ENCODE measurements at places on chromosomes 5 and 9.

DNA sequence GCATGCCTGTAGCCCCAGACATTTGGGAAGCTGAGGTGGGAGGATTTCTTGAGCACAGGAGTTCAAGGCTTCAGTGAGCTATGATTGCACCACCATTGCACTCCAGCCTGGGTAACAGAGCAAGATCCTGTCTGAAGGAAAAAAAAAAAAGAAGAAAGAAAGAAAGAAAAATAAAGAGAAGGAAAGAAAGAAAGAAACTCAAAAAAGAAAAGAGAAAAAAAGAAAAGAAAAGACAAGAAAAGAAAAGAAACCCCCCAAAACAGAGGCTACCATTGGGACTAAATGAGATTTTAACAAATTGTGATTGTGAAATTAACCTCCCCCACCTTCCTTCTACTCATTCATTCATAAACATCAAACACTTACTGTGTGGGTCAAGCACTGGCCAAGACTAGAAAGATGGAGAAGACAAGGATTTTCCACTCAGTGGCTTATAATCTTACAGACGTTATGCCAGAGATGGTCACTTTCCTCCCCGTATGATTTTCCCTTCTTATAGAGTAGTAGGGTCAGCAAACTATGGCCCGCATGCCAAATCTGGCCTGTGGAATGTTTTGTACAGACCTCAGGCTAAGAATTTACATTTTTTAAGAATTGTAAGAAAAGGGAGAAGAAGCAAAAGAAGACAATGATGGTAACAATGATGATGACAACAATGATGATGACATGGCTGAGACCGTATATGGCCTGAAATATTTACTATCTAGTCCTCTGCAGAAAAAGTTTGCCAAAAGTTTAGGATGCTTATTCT is 1.1 kb upstream of the FYB1 start:
- no peak for DNase-seq

GRCh38 chr9:3929345-3930047 is 370.4 kb downstream of the GLIS3 start:
- DNase-seq, result no peak

DNA sequence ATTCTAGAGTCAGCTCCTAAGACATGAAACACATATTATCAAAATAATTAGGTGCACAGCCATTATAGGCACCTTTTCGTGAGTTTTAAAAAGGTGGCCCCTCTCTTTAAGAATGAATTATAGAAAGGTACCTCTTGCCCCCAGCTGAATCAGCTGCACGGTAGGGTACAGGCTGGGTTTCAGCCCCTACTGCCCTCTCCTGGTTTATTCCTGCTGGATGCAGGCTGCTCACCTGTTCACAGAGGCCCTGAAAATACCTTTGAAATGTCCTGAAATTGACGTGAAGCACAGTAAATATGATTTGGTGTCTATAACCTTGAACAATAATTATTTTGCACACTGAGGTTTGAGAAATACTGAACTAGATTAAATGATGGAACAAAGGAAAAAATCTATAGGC is 504.8 kb upstream of the SGCD start:
- no peak for DNase-seq

GRCh38 chr9:4315582-4316215 is 15.8 kb upstream of the GLIS3 start:
- peak; percentile 61 for DNase-seq

GRCh38 chr5:180463916-180464602 is 30.1 kb upstream of the CNOT6 start:
- DNase-seq, result no peak

DNA sequence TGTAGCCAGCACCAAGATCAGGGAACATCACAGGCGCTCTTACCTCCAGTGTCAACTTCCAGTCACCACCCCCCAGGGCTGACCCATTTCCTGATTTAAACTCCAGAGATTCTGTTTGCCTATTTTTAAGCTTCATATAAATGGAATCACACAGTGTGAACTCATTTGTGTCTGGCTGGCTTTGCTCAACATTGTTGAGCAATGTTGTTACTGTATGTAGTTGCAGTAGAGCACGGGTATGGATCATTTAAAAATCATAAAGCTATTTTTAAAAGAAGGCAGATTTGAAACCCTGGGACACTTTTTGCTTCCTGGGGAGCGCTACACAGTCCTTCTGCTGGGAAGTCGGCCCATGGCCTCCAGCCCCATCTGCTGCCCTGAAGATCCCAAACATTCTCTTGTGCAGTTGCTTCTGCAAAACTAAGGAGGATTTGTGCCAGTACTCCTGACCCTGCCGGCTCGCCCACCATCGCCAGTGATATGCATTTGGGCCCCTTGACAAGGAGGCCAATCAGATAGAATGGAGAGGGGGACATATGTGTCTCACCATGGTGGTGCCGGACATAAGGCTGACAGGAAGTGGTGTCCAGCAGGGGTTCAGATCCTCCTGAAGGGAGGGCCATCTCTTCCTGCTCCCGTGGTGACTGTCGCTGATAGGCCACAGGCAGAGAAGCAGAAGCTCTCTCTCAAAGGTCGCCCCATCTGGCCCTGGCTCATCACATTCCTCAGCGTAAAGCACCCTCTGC is 13.3 kb downstream of the DCANP1 start:
- no peak for DNase-seq

- DNase-seq, result no peak
Observed at GRCh38 chr5:57470339-57470738, 12.3 kb downstream of the ACTBL2 start.

DNA sequence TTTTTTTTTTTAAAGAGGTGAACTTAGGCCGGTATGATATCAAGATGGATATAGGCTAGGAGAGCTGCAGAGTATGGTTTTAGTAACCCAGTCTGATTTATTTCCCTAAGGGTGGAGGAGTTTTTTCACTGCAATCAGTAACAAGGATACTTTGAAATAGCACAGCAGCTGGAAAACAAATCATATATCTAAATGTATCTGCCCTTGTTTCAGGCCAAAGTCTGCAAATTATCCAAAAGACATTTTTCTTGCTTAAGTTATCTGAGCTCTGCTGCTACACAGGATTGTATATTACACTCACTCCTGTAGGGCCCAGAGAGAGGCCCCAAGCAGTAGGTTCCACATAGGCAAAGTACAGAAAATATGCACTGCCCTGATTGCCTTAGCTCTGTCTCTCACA is 222.4 kb downstream of the NTRK2 start:
- no peak for DNase-seq

DNA sequence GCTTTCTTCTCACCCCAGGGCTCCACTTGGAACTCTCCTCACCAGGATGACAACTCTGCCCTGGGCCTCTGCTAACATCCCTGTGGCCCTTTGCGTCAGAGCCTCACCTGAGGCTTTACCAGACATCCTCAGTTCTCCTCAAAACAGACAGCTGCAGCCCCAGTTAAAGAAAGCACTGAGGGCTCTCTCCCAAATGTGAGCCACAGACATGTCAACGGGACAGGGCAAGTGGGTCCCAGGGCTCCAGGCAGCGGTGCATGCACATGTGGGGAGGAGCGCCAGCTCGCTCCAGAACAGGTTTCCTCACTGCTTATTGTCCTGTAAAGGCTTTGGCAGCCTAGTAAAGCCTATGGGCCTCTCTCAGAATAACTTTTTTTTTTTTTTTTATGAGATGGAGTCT is 37.3 kb downstream of the IPPK start:
- no peak for DNase-seq

GRCh38 chr9:138050472-138051330 is 173.1 kb downstream of the CACNA1B start:
- peak; percentile 45 for DNase-seq

GRCh38 chr9:2870340-2870739 is 26.4 kb upstream of the PUM3 start:
- no peak for DNase-seq

GRCh38 chr5:122515709-122516431 is 203.8 kb downstream of the SNCAIP start:
- peak; percentile 3 for DNase-seq

DNA sequence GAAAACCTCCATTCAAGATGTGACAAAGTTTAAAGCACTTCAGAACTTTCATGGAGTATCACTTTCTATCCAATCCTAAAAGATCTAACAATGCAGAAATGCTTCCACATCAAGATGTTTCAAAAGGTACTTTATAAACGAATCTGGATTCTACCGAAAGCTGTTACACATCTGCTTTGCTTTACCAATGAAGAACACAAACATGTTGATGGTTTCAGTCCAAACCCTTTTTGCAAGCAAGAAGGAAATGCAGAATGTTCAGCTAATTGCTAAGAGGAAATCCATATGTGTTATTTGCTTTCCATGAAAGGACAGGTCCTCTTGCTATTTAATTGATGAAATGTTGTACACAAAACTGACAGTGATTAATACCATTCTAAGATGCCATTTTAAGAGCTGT is 419.6 kb downstream of the EFNA5 start:
- DNase-seq, result no peak

DNA sequence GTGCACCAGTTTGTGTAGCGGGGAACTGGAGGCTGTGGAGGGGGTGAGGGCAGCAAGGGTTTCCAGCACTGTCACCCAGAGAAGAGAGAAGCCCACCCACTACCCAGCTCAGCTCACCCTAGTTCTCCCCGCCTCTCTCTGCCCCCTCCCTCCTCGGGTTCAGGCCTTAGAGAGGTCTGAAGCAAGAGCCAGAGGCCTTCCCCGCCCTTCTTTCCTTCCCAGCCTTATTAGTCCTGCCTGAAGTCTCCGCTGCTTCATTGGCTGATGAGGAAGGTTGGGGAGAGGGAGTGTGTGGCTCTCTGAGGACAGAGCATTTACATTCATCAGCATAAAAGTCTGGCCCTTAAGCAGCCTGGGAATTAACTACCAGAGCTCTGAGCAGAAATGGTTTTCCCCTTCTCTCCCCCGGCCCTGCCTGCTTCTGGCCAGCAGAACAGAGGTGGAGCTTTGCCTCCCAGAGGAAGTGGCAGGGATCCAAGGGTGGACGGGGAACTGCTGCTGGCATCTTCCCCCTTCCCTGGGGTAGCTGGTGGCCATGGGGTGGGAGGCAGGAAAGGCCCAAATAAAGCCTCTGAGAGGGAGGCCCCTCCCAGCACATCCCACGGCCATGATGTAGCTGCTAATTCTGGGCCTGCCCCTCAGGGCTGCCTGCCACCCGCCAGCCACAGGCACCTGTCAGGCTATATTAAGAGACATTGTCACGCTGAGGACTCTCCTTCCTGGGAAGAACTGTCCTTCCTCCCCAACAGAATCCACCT is 4.1 kb downstream of the DNAJB5 start:
- DNase-seq, result peak; percentile 40

- DNase-seq, result peak; percentile 58
Observed at GRCh38 chr9:132800038-132800648, 77.9 kb downstream of the AK8 start.

DNA sequence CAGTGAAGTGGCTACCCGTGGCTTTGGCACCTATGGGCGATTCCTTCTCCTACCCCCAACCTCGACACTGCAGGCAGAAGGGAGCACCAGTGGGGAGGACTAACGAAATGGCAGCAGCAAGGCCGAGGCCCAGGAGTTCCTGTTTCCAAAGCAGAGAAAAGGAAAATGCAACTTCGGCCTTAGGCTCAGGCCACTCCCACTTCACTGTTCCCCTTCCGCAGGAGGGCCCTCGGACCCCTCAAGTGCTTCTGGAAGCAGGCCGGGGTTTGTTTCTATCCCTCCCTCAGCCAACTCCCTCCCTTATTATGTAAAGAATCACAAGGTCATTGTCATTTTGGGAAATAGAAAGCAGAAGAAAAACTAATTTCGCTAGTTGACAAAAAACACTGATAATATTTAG is 36.4 kb upstream of the NKX2-5 start:
- no peak for DNase-seq

DNA sequence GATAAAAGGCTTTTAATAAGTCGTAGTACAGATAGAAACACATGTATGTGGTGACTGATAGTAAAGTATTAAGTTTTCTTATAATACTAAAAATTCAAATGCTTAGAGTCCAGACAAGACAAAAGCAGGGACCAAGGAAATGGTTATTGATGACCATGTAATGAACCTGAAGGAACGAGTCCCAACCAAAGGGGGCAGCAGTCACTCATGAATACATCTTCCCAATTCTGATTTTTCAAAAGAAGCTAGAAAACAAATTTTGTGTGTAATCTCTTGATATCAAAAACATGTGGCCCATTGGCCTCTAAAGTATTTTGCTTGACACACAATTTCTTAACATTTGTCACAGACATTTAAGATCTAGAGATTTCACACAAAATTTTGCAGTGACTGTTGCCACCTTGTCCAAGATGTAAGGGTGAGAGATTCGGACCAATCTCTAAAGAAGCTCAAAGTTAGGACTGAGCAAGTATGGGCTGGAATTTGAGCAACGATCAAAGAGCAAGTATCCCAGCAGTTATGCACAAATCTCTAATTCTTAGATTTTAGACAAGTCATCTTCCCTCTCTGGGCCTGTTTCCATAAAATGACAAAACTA is 66.8 kb downstream of the ARL15 start:
- DNase-seq, result peak; percentile 21

GRCh38 chr5:159969966-159970365 is 39.0 kb upstream of the TTC1 start:
- DNase-seq, result no peak

DNA sequence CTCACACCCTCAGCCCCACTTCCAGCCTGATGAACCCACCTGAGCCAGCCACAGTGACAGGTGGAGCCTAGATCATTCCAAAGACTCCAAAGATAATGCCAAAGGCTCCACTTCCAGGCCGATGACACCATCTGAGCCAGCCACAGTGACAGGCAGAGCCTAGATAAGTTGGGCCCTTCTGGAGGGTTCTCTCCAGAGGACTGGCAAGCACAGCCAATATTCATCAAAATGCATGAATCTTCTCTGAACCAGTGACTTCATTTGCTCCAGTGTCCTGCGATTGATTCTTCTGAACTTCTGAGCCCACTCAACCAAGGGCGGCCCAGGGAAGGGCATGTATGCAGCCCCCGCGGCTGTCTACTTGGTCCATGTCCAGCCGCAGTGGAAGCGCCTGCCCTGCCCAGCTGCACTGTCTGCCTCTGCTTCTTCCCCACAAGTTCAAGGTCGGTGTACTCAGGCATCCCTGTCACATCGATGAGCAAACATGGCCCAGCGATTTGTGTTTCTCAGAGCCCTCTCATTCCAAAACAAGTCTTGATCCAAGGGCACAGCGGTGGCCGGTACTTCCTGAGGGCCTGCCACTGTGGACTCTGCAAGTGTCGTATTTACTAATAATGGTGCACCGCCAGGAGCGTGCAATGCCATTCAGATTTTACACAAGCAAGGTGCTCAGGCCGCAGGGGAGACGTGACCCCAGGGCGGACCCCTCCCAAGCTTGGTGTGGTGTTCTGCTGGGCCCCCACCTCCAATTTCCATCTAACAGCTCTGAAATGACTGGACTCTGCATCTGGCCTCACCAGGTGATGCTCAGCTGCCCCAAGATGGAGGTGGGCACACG is 107.0 kb downstream of the VAV2 start:
- DNase-seq, result no peak

- DNase-seq, result no peak
Observed at GRCh38 chr9:91837981-91838731, 111.9 kb downstream of the ROR2 start.

GRCh38 chr9:104232781-104233341 is 138.8 kb downstream of the SMC2 start:
- no peak for DNase-seq

Measured in putamen (tissue), 1 donor.